ENCODE measurements at places on chromosomes 6 and 20.
A peak's percentile ranks its signal among the peaks of the same experiment; 100 is the strongest.

DNA sequence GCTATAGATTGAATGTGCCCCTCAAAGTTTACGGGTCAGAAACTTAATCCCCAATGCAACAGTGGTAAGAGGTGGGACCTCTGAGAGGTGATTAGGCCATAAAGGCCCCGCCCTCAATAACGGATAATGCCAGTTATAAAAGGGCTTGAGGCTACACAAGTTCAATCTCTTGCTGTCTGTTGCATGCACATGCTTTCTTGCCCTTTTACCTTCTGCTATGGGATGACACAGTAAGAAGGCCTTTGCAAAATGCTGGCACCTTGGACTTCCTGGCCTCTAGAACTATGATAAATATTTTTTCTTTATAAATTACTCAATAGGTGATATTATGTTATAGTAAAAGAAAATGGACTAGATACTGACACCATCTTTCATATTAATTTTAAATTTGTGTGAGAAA lies 806.1 kb downstream of the TENT5A start:
- no peak for DNase-seq

- no peak for DNase-seq
Measured at GRCh38 chr6:83868639-83869038, 9.2 kb downstream of the CYB5R4 start.

GRCh38 chr6:16698162-16698533 lies 63.1 kb downstream of the ATXN1 start:
- no peak for DNase-seq

GRCh38 chr6:30829639-30830255 lies 54.6 kb upstream of the DDR1 start:
- DNase-seq, result peak; percentile 16

GRCh38 chr6:3751077-3751729 lies at the start of gene PXDC1:
PXDC1 (minus strand) TSS chr6:3751713; CDS start chr6:3751531, 182 bp downstream.
- peak; percentile 38 for DNase-seq

DNA sequence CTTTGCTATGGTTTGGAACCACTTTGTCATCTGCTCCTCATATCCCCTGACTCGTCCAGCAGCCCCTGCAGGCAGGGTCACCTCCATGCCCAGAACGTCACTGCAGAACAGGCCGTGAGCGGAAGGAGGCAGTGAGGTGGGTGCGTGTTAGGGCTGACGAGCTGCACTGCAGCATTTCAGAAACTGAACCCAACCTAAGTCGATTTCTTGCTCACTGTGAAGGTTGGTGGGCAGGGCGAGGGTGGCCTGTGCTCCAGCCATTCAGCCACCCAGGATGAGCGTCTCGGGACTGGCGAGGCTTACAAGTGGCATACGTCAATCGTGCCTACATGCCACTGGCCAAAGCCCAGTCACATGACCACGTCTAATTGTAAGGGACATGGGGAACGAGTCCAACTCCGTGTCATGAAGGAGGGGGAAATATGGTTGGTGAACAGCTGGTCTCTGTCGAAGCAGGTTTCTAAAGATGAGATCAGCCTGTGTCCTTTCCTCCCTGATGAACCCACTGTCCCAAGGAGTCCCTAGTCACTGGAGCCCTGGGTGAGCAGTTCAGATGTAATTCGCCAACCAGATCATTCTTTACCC lies 289.1 kb downstream of the TAF4 start:
- no peak for DNase-seq

DNA sequence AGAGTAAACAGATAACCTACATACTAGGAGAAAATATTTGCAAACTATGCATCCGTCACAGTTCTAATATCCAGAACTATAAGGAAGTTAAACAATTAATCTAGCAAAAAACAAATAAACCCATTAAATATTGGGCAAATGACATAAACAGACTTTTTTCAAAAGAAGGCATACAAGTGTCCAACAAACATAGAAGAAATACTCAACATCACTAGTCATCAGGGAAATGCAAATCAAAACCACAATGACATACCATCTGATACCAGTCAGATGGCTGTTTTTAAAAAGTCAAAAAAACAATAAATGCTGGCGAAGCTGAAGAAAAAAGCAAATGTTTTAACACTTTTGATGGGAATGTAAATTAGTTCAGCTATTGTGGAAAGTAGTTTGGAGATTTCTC lies 1117.7 kb upstream of the MAP3K7 start:
- no peak for DNase-seq

DNA sequence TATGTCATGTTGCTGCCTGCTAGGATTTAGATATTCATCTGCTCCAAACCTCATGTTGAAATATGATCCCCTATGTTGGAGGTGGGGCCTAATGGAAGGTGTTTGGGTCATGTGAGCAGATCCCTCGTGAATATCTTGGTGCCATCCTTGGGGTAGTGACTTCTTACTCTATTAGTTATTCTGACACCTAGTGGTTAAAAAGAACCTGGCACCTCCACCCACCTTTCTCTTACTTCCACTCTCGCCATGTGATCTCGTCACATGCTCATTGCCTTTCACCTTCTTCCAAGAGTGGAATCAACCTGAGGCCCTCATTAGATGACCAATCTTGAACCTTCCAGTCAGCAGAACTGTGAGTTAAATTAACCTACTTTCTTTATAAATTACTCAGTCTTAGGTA lies 549.4 kb upstream of the SYNCRIP start:
- DNase-seq, result no peak

GRCh38 chr6:42938987-42939809 lies 9.9 kb downstream of the CNPY3 start:
- DNase-seq, result no peak

GRCh38 chr20:6595704-6596103 lies 171.8 kb upstream of the BMP2 start:
- no peak for DNase-seq

DNA sequence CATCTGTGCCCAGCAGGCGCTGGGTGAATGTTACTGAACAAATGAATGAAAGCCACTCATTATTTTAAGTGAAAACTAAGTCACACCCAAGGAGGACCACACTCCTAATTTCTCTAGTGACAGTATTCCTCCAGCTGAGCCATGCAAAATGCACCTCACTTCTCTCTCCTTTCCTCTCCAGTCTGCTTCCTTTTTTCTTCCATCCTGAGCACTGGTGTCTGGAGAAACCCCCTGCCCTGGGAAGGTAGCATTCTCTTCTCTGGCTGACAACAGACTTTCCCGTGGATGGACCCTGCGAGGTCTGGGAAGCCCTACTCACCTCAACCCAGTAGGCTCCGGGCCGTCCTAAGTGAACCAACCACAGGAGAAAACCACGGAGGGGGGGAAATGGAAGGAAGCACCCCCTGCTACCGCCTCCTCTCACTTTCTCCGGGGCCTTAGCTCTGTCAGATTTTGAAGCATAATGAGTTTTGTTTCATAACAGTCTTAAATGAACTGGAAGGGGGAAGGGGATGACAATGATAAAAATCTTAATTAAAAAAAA lies 22.6 kb downstream of the TRERF1 start:
- DNase-seq, result no peak

GRCh38 chr20:38700141-38700540 lies 24.1 kb upstream of the SLC32A1 start:
- no peak for DNase-seq

DNA sequence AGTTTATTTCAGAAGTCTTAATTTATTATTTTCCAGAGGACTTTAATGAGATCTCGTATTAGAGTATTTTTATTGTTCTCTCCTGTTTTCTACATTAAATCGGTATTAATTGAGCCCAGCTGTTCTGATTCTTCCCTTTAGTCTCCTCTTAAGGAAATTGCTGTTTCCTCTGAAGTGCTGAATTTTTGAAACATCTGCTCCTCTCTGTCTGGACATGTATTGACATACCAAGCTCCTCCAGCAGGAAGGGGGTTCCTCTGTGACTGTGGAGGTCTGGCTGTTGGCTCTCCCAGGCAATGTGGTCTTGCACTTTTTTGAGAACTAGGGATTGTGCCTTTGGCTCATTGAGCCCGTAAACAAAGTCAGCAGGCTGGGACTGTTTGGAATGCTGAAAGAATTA lies 74.9 kb downstream of the MAP3K4 start:
- no peak for DNase-seq

DNA sequence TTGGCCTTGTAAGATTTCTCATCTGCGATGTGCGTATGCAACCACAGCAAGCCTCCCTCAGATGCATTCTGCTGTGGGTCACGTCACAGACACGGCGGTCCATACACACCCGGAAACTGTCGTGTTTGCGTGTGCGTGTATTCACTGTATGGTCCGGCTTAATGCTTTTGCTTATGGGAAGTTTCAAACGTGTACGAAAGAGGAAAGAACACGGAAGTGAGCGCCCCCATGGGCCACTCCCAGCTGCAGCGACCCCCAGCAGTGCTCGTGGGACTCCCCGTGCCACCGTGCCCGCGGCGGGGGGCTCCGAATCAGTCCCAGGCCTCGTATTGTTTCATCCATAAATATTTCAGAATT lies 10.2 kb downstream of the DLL1 start:
- DNase-seq, result no peak

- no peak for DNase-seq
Measured at GRCh38 chr20:37237656-37238055, 24.0 kb downstream of the GHRH start.

DNA sequence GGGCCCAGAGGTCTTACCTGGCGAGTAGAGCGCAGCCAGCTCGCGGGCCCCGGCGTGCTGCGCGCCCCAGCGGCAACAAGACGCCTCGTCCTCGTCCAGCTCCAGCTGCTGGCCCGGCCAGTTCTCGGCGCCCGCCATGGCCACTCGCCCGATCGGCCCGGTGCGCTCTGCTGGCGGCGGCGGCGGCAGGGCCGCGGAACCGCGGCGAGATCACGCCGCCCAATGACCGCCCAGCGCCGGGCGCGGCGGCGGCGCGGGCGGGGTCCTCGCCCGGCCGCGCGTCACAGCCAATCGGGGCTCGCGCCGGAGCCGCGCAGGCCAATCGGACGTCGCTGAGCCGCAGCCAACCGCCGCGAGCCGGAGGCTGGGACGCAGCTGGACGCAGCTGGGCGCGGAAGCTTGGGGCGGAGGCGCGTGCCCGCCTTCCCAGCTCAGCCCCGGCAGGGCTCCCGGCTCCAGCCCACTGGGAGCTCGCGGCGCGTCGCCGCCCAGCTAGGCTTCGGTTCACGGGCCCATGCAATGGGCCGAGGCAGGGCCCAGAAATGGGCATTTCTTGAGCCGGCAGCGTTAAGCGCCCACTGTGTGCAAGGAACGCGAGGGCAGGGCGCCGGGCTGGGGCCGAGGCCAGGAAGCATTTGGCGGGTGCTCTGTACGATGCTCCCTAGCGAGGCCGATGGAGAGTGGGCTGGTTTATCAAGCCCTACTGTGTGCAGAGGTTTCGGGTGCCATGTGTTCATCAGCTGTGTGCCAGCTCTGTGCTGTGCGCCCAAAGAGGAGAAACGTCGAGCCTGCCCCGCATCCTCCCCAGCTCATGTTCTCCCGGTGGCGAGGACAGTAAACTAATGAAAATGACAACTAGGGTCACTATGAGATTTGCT lies at the start of gene PEDS1:
Gene PEDS1, minus strand, starts transcription at position 224 of the 878 bp plus-strand sequence. Its CDS starts 86 bp downstream, at position 138.
- peak; percentile 76 for DNase-seq

DNA sequence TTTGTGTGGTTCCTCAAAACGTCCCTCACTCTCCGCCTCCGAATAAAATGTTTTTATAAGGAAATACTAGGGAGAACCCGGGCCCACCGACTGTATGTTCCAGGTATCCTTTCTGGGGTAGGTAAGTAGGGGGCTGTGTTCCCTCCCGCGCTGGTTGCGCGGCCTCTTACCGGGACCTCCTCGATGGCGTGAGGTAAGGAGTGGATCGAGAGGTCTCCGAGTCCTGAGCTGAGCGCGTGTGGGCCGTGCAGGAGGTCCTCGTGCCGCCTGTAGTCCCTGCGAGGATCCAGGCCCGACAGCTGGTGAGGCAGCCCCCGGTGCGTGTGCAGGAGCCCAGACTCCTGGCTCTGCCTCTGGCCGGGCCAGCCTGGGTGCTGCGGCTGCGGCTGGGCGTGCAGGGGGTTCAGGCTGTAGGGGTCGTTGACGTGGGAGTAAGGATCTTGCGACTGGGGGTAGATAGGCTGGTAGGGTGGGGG lies 5.1 kb downstream of the TFAP2A start:
- no peak for DNase-seq

DNA sequence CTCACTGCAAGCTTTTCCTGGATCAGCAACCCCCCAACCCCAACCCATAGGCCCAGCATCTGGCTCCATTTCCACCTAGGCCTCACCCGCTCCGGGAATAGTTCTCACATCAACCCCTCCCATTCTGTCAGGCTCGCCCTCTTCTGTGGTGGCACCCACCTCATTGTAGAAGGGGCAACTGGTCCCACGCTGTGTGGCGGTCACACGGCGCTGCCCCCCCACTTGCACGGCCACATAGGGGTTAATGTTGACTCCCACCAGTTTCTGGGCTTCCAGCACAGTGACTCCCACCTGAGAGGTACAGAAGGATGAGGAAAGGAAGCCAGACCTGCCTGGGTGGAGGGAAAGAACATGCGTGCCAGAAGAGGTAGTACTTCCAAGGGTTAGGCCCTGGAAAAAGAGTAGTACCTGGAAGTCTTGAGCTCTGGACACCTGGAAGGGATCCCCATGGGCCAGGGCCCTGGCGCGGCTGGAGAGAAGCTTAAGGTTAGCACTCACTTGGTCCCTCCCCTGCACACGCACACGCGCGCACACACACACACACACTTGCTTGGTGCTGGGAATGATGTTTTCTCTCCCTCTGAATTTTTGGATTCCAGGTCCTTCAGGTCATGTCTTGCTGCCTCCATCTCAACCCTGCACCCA lies 12.7 kb upstream of the SPAG4 start:
- no peak for DNase-seq

DNA sequence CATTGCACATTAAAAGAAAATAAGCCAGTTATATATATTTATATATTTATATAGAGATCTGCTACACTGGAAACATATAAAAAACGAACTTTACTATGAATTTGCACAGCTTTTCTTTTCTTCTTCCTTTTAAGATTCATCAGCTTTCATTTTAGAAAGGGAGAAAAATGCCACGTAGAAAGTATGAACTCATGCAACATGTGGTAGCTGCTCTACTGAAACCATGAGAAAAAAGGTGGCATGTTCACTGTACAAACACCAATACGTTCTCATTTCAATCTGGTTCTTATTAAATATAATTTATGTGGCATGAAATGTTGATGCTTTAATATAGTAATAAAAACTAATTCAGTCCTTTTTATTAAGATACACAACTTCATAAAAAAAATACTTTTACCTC lies 68.8 kb upstream of the THEMIS start:
- peak; percentile 17 for DNase-seq

GRCh38 chr20:8398263-8399051 lies 266.4 kb downstream of the PLCB1 start:
- DNase-seq, result no peak
